NCI-H524 (cell line): ENCODE measurements at places on chromosomes 3 and 15.

DNA sequence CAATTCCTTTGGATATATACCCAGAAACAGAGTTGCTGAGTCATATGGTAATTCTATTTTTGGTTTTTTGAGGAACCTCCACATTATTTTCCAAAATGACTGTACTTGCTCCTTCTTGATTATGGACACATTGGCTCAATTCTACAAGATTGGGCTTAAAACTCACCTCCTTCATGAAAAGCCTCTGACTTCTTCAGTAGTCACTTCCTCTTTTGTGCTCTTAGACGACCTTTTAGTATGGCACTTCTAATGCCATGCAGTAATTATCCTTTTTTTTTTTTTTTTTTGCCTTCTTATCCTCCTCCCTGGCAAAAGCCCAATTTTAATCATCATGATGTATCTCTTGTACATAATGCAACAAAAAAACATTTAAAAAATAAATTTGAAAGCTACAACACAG, 33.0 kb upstream of the ABHD17C start:
- no peak for DNase-seq

GRCh38 chr3:97981886-97982285, 9.7 kb upstream of the RIOX2 start:
- no peak for DNase-seq

DNA sequence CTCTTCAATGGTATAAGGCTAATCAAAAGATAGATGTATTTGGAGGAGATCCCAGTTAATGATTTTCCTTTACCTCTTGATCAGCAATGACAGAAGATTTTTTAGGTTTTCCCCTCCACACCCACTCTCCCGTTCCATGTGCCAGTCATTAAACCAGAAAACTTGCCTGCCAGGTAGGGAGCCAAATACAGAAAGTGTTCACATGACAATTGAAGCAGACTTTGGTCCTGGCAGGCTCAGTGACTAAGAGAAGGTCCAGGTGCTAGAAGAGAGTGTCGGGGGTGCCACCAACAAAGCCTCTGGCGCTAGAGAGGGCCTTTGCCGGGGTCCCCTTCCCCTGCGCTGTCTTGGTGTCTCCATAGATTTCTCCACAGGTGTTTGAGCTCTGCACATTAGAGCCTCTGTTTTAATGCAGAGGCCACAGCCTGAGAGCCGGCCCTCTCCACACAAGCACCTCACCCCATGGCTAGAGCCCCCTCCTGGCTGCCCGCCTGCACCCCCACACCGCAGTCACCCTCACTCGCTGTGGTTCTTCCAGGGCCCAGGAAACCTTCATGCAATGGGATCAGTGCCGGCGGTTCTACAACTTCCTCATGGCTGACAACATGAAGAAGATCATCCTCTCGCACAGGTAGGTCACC, 36.4 kb downstream of the RLBP1 start:
- no peak for DNase-seq

GRCh38 chr15:59570315-59570714, 41.3 kb upstream of the GCNT3 start:
- no peak for DNase-seq

GRCh38 chr3:141051443-141052200, 475 bp downstream of the SPSB4 start:
- peak; percentile 76 for DNase-seq

DNA sequence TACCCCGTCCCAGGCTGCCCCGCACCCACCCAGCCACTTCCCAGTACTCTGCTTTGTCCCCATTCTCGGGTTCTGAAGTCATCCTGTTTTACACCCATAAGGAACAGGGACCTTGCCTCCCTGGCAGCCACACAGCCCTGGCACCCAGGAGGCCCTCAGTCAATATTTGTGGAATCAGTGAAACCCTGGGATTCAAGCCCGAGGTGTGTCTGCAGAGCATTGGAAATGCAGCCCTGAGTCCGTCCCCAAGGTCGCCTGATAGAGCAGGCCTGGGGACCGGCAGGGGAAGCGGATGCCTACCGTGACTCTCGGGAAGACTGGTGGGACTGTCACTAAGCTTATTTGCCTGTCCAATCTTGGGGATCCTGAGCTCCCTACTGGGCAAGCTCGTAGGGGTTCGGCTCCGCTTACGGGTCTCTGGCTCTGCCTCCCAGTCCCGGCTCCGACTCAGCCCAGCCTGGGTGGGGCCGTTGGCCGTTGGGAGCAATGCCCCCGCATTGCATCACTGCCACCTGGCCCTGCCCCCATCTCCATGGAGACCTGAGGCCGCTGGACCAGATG, 64.4 kb upstream of the TAMM41 start:
- DNase-seq = peak; percentile 81

DNA sequence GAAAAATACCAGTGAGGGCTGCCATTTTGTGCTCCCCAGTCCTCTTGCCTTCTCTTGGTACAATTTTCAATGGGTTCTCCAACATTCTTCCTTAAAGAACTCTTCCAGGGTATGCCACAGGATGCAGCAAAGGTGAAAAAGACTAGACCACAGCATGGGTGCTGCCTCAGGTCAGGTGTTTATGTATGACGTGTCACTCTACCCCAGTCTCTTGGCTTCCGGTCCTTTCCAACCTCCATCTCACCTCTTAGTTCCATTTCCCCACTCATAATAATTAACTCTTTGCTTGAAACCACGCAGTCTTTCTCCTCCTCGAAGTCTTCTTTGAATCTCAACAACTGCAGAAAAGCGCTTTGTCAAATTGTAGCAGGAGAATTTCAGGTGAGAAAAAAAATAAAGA, 104.7 kb upstream of the TBC1D5 start:
- no peak for DNase-seq

DNA sequence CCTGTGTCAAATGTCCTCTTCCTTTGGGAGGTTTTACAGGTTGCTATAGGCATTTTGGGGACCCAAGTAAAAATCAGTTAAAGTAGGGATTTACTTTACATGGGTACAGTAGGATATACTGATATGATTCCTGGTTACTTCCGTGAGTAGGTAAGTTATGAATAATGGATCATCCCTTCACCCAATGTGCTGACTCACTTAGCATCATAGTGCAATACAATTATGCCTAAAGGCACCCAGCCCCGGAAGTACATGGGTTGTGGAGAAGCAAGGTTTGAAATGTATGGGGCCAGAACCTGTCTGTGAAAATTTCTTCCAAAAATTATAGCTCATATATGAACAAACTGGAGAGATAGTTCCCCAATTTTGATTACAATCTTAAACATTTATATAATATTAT, 64.0 kb downstream of the GLB1 start:
- DNase-seq = no peak

- DNase-seq = peak; percentile 34
These were observed 42.2 kb upstream of the CD47 start for GRCh38 chr3:108133048-108133369.

- no peak for DNase-seq
These were observed 41.1 kb downstream of the IGF1R start for GRCh38 chr15:98689431-98689861.

- peak; percentile 78 for DNase-seq
These were observed 250.4 kb downstream of the NTRK3 start for GRCh38 chr15:88006146-88006545.

GRCh38 chr3:140250945-140251344, 316.0 kb downstream of the CLSTN2 start:
- no peak for DNase-seq

DNA sequence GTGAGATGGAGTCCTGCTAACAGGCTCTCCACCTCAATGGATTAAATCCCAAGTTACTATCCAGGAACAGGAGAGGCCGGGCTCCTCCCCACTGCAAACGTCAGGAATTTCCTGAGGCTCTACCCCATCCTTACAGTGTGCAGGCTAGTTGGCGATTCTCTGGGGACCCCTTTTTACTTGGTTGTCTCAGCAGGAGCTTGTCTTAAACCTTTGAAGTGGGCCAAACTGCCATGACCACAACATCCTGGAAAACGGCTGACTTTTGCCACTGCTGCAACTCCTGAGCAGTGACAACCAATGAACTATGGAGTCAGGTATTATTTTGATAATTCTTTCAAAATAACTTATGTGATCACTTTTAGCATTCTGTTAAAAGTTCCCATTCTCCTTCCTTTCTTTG, 440.9 kb upstream of the CCDC54 start:
- DNase-seq = no peak

DNA sequence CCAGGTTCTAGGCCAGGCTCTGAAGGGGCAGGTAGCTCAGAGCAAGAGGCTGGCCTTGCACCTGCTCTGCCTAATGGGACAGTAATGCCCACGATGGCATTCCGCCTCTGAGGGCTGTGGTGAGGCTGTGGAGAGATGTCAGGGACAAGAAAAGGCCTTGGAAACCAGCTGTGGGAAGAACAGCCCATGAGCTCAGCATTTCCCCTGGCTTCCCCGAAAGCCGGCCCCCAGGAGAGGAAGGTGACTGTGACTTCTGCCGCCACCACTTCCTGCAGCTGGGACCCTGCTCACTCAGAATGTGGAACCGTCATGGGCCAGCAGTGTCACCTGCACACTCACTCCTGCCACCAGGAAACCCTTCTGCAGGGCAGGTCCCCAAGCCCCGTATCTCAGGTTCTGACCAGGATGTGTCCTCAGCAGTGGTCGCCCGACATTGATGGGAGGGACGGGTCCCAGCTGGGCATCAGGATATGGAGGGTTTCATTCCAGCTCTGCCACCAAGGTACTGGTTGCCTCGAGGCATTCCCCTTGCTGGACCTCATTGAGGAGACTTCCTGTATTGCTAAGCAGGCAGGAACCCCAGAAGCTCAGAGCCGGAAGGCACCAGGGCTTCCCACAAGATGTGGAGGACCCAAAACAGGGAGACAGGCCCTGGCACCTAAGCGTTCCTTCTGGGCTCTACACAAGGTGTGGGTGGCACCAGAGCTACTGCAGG, 30.7 kb downstream of the SEMA7A start:
- DNase-seq = no peak

DNA sequence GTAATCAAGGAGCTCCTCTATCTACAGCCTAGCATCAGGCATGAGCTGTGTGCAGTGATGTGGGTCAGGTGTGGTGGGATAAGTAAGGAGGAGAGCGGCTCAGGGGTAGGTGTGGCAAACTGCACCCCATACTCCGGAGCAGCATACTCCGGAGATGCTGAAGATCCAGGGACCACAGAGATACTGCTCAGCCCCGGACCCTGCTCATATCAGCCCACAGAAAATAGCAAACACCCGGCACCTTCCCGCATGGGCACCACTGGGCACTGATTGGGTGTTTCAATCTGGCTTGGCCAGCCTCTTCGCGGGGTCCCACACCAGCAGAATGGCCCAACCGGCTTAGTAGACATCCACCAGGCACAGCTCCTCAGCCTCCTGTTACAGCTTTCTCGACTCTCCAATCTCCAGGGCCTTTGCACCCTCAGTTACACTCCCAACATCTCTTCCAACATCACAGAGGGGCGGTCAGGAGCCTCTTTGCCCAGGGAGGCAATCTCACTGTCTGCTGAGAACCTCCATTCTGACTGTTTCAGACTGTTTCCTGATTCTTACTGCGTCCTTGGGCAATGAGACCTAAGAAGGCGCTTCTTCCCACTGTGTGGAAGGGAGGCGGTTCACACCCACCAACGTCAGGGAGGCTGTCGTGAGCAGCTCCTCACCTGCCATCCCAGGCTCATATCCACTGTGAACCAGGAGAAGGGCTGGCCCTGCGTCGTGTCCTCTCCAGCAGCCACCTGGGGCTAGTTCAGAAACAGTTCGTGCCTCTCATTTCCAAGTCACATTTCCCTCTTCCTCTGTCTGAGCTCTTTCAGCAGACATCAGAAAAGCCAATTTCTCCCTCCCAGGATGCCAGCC, 59.8 kb downstream of the CAPN7 start:
- no peak for DNase-seq

DNA sequence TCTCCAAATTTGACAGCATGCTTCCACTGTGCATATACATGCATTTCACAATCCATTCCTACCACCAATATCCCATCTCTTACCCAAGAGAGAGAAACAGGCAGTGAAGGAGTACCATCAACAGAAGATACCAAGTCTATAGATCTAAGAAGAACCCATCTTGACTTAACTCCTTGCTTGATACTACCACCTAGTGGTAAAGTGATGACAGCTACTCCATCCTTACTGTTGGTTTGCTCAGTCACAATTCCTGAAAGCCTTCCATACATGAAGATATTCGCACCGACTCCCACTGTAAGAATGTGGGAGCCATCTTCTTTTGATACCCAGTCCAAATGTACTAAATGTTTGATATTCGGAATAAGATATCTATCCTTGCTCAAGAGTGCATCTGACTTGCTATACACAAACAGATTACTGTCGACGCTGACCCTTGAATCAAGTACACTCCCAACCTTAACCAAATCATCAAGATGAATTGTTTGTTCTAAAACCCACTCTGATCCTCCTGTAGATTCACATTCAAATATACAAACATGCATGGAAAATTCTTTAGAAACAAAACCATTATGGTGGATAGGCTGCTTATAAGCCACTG, 123.1 kb downstream of the DMXL2 start:
- peak; percentile 44 for DNase-seq

GRCh38 chr3:179158336-179159039, 10.3 kb downstream of the PIK3CA start:
- DNase-seq = no peak

- peak; percentile 30 for DNase-seq
These were observed 20.2 kb upstream of the DIPK2A start for GRCh38 chr3:143951351-143951971.

- no peak for DNase-seq
These were observed 3.7 kb downstream of the ACVR2B start for GRCh38 chr3:38457111-38458003.

- DNase-seq = peak; percentile 54
These were observed at the start of gene THRB for GRCh38 chr3:24494618-24495325. Gene THRB, minus strand, starts transcription at chr3:24494850.

DNA sequence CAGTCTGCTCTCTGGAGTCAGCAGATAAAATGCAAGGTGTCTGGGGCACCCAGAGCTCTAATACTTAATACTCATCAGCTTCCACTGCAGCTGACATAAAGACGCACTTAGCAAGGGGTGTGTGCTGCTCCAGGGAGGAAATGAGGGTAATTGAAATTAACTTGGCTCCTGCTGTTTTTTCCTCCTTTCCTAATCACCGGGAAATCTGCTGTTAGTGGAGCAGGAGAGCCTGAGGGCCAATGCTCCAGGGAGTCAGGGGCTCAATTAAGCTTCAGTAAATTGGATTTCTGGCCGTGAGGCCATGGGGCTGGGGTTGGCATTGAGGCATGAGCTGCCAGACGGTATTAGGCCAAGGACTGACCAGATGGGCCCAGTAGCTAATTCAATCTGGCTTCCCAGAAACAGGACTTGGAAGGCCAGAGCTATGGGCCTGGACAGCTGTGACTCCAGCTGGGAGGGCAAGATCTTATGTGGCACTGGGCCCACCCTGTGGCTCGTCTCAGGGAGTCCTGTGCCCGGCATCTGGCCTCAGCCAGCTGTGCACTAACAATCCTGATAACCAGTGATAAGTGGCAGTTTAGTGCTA, 30.7 kb upstream of the CHRNB4 start:
- DNase-seq = peak; percentile 100

- no peak for DNase-seq
These were observed 221.3 kb downstream of the GRM7 start for GRCh38 chr3:7082244-7082643.

GRCh38 chr15:58247855-58248842, 110.0 kb downstream of the AQP9 start:
- no peak for DNase-seq

- DNase-seq = peak; percentile 65
These were observed 68.5 kb downstream of the TMCO5A start for GRCh38 chr15:38002883-38003477.
